ENCODE measurements at places on chromosomes 16 and 17.

DNA sequence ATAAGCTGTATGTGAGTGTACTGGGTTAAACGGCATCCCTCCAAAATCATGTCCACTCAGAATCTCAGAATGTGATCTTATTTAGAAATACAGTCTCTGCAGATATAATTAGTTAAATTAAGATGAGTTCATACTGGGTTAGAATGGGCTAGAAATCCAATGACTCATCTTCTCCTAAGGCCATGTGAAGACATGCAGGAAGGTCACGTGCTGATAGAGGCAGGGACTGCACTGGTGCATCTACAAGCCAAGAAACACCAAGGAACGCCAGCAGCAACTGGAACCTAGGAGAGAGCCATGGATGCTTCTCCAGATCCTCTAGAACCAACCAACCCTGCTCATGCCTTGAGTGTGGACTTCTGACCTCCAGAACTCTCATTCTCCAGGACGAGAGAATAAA is 241.0 kb downstream of the XYLT1 start:
- DNase-seq, result no peak

DNA sequence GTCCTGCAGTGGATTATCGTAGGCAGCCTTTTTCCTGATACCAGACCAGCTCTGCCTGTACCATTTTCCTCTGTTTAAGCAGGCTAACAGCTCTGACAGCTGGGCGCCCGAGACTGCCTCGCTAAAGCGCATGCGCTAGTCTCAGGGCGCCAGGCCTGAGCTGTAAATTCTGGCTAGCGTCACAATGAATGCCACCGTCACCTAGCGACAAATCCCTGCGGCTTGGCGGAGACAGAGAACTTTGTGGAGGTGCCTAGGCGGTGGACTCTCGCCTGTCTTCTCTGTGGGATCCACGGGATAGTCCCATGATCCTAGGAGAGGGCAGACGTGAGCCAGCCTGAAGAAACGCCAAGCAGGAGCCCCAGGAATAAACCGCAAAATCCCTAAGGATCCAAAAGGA is 573.9 kb downstream of the KCNJ18 start:
- DNase-seq, result no peak

DNA sequence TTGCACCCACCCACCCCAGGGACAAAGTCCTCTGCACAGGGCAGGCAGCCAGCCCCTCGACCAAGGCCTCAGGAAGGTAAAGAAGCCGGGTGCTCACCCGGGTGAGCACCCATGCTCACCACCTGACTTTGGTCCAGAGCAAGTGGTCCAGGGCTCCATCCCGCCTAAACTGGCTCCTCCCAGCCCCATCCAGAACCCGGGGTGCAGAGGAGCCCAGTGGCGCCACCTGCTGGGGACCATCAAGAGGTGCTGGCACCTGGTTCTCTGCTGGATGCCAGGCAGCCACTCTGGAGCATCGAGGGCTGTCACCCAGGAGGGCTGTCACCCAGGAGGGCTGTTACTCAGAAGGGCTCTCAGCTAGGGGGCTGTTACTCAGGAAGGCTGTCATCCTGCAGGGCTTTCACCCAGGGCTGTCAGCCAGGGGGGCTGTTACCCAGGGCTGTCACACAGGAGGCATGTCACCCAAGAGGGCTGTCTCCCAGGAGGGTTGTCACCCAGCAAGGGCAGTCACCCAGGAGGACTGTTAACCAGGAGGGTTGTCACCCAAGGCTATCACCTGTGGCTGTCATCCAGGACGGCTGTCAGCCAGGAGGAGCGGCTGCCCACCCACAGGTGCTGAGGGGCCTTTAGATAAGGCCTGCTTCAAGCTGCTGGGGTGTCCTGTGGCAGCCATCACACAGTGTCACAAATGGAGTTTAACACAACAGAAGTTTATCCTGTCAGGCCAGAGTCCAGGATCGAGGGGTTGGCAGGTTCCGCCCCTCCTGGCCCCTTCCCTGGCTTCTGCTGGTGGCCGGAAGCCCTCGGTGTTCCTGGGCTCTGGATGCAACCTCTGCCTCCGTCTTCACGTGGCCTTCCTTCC is 98.5 kb downstream of the TNFRSF13B start:
- no peak for DNase-seq

DNA sequence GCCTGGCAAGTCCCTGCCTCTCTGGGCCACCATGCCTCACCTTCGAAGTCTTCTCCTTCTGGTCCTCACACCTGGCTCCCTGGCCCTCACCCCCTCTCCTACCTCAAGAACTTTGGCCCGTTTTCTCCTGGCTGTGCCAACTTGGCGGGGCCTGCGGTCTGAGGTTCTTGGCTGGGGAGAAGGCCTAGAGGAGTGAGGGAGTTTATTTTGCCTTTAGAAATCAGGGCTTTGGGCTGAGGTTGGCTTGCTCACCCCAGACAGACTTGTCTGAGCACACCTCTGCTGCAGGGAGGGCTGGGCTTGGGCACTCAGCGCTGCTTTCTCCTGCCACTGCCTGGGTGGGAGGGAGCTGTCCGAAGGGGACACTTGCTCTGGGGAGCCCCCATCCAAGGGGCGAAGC is 23.3 kb upstream of the TAC4 start:
- DNase-seq, result no peak

DNA sequence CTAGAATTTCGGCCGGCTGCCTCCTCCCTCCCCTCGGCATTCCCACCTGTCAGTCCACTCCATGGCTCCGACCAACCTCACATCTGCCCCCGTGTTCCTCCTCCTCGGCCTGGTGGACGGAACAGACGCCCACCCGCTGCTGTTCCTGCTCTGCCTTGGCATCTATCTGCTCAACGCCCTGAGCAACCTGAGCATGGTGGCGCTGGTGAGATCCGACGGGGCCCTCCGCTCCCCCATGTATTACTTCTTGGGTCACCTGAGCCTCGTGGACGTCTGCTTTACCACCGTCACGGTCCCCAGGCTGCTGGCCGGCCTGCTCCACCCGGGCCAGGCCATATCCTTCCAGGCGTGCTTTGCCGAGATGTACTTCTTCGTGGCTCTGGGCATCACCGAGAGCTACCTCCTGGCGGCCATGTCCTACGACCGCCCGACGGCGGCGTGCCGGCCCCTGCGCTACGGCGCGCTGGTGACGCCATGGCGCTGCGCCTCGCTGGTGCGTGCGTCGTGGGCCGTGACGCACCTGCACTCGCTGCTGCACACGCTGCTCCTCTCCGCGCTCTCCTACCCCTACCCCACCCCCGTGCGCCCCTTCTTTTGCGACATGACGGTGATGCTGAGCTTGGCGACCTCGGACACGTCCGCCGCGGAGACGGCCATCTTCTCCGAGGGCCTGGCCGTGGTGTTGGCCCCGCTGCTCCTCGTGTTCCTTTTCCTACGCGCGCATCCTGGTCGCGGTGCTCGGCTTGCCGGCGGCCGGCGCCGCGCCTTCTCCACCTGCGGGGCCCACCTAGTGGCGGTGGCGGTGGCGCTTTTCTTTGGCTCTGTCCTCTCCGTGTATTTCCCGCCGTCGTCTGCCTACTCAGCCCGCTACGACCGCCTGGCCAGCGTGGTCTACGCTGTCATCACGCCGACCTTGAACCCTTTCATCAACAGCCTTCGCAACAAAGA is at the start of gene OR3A2:
Gene OR3A2 (minus strand): TSS at position 440 of the 948 bp plus-strand sequence.
- no peak for DNase-seq

DNA sequence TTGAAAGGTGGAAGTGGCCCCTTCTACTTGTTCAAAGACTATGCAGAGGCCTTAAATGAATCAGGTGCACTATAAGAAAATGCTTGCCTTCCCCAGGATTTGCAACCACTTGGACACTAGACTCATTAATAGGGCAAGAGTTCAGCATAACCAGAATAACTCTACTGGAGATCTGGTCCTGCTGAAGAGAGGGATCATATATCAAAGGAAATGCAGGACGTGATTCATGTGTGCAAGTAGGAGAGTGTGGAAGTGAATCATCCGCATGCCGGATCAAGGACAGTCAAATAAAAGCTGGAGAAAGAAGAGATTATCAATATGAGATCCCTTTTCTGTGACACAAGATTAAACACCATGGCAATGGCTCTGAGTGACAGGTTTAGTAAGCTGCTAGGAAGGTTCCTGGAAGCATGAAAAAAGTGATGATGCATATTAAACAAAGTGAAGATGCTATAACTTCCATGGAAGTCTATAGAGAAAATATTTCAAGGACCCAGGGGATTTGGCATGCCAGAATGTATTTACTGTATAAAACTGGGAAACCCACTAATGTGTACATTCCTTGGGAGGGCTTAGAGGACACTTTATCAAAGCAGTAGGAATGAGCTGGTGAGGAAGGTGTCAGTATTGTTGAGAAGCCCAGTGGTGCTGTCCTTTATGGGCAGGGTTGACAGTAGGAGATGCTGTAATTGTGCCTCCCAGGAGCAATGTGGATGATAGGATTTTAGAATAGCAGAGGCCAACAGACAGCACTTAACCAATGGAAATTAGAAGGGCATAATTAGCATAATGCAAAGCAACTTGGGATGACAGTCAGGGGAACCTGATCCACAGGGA is 133.1 kb downstream of the ABCA8 start:
- no peak for DNase-seq

DNA sequence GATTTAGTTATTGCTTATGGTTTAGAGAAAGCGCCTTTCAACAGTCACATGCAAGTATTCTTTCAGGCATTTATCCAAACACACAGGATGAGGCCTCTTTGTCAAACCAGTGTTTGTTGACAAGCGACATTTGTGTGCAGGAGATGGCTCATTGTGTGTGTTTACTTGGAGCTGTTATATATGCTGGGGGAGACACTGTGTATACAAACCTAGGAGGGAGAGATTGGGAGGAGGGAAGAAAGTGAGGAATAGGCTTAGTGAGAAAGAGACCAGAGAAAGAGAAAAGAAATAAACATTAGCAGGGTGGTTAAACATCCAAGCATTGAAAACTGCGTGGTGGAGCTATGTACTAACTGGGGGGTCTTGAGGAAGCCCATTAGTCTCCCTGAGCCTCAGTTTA is 437.6 kb downstream of the MAF start:
- no peak for DNase-seq

DNA sequence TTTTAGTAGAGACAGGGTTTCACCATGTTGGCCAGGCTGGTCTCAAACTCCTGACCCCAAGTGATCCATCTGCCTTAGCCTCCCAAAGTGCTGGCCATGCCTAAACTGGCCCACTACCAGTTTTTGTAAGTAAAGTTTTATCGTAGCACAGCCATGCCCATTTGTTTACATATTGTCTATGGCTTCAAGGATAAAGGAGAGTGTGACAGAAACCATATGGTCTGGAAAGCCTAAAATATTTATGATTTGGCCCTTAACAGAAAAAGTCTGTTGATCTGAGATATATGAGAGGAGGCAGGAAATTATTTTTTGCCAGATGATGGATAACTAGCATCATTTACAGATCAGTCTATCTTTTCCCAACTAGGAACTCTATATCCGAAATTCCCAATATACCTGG is 4.5 kb downstream of the AKAP10 start:
- no peak for DNase-seq

DNA sequence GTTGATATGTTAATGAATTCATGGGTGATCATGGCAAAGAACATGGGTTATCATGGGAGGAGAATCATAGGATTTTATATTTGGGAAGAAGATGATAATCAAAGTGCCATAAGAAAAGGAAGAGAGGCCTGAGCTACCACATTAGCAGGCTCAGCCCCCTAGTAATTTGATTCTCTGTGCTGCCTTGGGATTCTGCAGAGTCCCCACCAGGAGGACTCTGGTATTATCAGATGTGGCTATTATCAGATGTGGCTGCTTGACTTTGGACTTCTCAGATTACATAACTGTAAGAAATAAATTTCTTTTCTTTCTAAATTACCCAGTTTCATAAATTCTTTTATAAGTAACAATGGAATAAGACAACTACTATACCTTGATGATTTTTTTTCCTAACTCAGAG is 137.6 kb downstream of the ITFG1 start:
- no peak for DNase-seq

- no peak for DNase-seq
Observed at GRCh38 chr16:82735673-82736091, 108.9 kb downstream of the CDH13 start.

DNA sequence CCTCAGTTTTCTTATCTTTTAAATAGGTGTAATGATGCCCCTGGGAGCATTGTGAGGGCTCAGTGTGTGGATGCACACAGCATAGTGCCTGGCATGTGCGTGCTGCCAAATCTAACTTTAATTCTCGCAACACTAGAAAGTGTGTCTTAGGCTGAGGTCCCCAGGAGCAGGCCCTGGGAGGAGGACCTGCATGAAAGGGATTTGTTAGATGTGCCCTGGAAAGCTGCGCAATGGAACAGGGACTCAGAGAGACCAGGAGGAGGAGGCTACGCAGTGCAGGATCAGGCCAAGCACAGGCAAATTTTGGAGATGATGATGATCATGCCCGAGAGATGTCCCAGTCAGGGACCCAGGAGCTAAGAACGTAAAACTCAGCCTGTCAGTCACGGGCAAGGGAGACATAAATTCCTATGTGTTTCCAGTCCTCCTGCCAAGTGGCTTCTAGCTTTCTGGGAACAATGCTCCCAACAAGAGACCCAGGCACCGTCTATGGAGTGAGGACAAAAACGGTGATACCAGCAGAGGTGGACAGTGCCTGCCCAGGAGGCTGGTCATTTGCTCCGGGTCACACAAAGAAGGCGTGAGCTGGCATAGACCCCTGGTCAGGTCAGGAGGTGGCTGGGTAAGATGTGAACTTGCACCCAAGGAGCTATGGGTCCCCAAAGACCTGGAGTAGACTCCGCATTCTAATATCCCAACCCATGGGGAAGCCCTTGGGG is 352.2 kb upstream of the TNRC6C start:
- no peak for DNase-seq

GRCh38 chr17:1150863-1151600 is 28.7 kb downstream of the ABR start:
- DNase-seq, result no peak
